ENCODE measurements at places on chromosomes 1 and 21.
A peak's percentile ranks its signal among the peaks of the same experiment; 100 is the strongest.

- DNase-seq: no peak
These were observed 21.4 kb downstream of the FMO3 start for GRCh38 chr1:171112119-171112518.

DNA sequence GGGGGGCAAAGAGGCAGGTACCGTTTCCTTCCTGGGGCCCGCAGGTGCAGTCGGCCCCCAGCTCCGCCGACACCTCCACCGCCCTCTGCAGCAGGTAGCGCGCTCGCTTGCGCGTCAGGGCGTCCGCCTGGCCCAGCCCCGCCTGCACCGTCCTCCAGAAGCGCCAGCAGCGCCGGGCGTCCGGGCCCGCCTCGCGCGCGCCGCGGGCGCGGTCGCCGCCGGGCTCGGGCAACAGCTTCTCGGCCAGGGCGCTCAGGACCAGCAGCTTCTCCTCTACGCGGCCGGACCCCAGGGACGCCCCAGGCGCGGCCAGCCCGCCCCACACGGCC, 863 bp downstream of the TARBP1 start:
- DNase-seq: peak; percentile 78

- no peak for DNase-seq
These were observed 120.0 kb downstream of the PGBD5 start for GRCh38 chr1:230306169-230306568.

DNA sequence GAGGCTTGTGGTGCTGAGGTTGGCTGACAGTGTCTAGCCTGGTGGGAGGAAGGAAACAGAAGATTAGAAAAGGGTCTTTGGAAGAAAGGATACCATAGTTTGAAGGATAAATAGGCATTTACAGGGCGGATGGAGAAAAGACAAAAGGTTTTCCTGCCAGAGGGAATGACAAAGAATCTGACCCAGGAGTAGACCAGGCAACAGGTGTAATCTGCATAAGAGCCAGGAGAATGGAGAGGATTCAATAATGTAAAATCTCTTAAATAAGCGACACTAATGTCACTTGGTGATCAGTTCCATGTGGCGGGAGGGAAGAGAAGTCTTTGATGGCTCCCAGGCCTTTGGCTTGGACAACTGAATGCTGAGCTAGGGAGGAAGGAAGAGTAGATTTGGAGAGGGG, 9.4 kb downstream of the MECR start:
- DNase-seq: no peak

GRCh38 chr1:150072959-150073358, 5.4 kb downstream of the VPS45 start:
- DNase-seq: peak; percentile 74

DNA sequence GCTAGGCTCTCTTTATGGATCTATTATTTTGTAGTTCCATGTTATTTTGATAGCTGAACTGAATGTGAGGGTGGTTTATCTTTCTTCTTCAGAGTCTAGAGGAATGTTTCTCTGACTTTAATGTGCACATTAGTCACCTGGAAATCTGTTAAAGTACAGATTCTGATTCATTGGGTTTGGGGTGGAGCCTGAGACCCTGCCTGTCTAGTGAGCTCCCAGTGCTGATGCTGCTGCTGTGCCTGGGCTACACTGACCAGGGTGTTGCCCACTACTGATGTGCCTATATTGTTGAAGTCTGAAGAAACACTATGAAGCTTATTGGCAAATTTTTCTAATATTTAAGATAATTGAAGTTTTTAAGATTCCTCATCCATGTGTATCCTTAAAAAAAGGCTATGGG, 35.9 kb downstream of the CD46 start:
- no peak for DNase-seq

- DNase-seq: no peak
These were observed 54.2 kb downstream of the KIAA1614 start for GRCh38 chr1:180966744-180967536.
